Brain pericyte (primary cell): ENCODE measurements at places on chromosomes 5 and 9.

- no peak for DNase-seq
Observed at GRCh38 chr9:117304549-117304948, 110.3 kb downstream of the ASTN2 start.

DNA sequence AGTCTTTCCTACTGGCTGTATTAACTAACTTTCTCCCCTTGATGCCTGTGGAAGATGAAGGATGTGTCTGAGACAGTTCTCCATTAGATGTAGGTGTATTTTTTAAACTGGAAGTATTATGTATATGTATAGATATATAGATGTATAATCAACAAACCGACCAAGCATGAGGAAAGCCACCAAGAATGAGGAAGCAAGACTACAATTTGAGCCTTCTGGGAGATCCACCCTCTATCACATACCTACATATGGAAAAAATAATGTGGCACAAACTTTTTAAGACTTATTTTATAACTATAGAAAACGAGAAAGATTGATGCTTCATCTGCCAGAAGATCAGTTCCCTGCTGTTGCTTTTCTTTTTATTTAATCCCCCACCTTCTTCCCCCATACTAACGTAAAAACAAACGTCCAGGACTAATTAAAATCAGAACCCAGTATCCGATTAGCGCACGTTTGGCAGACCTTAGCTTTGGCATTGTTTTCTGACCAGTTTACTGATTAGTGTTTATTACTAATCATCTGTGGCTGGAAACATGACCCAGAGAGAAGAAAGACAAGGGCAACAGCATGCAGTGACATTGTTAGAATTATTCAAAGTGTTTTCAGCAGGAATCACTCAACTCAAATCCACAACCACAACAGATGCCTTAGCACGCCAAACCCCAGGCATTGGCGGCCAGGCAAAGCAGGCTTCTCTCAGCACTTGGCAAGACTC, 490.2 kb downstream of the EBF1 start:
- no peak for DNase-seq

GRCh38 chr5:56110646-56111403, 116.1 kb upstream of the IL6ST start:
- DNase-seq: no peak

DNA sequence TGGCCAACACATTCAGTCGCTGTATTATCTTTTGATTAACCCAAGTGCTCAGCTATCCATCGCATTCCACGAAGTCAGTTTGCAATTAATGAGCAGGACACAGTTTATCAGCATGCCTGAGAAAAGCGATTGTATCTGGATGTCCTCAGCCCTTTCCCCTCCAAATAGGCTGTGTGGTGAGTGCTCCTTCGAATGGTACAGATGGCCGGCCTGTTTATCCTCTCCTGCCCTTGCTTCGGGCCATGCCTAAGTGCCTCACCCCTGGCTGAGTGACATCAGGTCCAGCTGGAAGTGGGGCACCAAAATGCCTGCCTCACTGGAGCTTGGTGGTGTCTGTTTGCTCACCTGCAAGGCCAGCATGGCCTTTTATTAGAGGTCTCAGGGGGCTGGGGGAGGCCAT, 317.3 kb downstream of the GADD45G start:
- no peak for DNase-seq

DNA sequence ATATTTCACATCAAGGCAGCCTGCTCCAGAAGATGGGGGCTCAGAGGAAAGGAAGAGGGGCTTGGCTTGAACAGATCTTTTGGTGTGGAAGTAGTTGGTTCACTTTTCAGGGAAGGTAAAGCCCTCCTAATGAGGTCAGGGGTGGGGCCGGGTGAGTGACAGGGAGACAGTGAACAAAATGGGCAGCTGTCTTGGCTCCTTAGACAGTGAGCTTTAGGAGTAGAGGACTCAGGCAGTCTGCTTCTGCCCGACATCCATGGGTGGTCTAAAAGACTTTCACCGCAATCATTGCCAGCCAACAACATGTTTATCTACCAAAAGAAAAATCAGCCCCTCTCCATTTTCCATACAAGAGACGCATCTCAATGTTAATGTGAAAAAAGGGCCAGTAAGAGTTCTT, 241.0 kb downstream of the EBF1 start:
- no peak for DNase-seq

DNA sequence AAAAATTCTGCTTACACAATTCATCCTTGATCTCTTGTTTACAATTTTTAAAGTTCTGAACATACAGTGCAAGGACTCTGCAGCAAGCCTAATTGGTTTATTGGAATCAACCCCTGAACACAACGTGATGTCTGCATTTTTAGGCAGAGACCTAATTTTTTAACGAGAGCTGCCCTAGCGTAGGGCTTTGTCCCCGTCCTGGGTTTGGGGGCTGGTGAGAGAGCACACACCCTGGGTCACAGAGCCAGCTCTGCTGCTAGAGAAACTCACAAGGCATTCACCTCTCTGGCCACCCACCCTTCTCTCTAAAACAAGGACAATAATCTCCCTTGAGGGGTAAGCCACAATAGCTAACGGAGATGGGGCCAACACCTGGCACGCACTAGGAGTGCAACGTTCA, 28.2 kb downstream of the SH3PXD2B start:
- no peak for DNase-seq

GRCh38 chr5:172542651-172543131, 88.4 kb upstream of the SH3PXD2B start:
- no peak for DNase-seq

DNA sequence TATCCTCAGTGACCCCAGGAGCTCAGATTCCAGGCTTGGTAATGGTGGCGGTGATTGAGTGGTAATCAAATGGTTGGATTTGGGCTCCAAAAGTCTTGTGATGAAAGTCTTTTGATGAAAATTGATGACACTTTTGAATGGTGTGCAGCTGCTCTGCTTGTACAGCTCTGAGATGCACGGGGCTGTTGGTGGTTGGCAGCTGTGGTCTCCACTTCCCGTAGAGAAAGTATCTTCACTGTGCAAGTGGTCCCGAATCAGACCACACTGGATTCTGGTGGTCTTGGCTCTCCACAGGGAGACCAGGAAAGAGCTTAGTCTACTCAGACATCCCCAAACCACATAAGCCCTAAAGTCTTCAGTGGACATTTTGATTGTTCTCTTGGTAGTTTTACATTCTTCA, 96.6 kb downstream of the MARCHF11 start:
- DNase-seq: no peak

GRCh38 chr5:171268700-171269620, 40.1 kb upstream of the TLX3 start:
- no peak for DNase-seq

GRCh38 chr9:105030285-105030684, 102.3 kb upstream of the ABCA1 start:
- no peak for DNase-seq

DNA sequence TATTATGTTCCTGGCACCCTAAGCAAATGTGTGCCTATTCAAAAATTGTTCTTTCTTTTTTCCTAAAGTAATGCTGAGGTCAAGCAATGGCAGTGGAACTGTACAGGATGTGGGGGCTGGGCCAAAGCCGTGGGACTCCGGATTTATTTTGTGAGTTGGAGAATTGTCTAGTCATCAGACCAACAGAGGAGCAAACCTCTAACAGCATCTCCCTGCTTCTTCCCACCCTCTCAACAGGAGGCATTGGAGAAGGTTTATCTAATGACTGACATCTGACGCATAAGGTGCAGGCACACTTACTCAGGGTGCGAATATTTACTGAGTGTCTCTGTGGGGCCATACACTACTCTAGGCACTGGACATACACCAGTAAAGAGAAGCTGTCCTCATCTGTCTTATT, 38.6 kb downstream of the MARCHF11 start:
- DNase-seq: no peak

- DNase-seq: no peak
Observed at GRCh38 chr9:14356351-14357265, 42.7 kb upstream of the NFIB start.

DNA sequence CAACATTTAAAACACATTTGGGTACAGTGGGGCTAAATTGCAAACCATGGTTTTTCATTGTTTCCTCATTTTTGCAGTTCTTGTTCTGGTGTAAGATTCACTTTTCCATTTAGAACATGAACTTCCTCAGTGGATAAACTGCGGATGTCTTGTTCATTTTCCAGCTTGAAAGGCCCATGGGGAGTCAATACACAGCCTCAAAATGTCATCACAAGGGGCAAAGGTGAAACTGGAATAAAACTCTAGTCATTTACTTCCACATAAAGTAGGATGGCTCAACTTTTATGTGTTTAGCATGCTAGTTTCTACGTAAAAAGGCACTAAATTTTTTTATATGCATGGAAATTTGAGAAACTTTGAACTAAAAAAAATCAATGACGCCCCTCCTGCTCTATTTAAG, 718.8 kb downstream of the TLR4 start:
- no peak for DNase-seq

DNA sequence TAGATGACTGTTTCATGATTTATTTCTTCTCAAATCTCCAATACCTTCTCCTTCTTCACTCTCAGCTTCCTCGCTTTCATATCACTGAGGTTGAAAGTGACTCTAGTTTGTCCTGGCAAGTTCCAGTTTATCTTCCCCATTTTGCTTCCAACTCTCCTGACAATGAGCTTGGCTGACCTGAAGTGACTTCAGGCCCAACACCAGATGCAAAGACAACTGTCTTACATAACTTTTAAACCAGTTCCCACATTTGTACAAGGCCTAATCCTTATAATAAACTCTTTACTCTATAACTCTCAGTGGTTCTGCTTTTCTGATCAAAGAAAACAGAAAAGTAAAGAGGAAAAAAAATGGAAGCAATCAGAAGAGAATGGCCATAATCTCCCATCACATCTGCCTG, 22.0 kb downstream of the GNG10 start:
- DNase-seq: no peak

DNA sequence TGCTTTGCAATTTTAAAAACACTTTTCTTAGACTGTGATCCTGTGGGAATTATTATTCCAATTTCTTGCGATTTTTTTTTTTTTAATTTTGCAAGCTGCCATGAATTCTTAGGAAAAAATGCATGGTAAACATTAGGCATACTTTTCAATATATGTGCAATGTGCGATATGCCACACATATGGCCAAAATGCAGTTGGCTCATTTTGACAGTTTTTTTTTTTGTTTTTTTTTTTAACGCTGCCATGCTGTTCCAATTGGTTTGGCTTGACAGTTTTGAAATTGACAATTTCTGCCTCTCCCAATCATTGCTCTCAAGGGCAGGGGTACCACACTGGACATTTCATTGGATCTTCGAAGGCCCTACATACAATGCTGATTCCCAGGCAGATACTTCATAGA, 36.4 kb downstream of the DAPK1 start:
- DNase-seq: no peak

DNA sequence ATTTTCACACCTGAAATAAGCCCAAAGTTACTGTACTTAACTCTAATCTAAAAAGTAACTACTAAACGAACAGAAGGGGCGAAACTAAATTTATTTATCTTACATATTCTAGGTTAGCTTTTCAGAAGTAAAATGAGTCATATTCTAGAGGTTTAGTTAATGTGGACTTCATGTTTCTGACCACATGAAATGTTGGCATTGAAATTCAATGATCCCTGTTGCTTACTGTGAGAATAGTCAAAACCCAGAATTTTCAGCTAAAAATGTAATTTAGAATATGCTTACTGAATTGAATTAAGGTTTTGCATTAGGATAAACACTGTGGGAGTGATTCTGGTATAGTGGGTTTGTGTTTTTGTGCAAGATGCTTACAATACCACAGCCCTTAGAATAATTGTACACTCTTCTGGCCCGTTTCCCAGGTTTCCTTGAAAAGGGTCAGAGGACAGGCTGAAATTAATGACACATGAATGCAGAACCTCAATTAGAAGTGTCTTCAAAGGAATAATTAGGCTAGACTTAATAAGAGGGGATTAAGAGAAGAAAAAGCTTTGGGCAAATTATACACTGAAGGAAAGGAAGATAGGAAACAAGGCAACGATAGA, 1.4 kb upstream of the SNX18 start:
- no peak for DNase-seq

DNA sequence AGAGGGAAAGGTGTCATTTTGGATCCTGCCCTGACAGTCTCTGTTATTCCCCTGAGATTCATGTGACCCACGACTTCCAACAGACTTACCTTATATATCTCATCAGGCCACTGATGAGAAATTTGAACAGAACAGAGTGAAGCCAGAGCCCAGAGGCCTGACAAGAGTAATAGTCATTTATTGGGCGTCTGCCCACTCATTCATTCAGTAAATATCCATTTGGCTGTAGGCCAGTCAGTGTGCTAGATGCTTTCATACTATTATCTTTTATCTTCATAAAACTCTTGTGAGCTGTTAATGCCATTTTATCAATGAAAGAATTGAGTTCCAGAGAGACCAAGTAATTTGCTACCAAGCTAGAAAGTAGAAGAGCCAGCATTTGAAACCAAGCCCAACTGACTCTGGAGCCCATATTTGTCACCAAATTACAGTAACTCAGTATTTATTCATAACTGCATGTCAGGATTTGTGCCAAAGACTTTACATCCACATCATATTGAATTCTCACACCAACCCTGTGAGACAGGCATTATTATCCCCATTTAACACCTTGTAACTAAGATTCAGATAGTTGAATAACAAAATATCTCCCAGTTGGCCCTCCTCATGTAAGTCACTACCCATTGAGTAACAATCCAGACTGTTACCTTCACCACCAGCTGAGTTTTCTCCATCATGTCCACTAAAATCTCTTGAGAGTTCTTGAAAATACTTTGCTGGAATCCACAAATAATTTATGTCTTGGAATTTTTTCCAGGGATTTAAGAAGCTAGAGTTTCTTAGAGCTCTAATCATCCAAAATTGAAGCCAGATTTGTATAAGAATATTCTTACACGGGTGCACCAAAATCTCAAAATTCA, 2.5 kb downstream of the PTPDC1 start:
- DNase-seq: no peak

- peak; percentile 65 for DNase-seq
Observed at GRCh38 chr9:128733256-128733655, 9.3 kb upstream of the ZDHHC12 start.

DNA sequence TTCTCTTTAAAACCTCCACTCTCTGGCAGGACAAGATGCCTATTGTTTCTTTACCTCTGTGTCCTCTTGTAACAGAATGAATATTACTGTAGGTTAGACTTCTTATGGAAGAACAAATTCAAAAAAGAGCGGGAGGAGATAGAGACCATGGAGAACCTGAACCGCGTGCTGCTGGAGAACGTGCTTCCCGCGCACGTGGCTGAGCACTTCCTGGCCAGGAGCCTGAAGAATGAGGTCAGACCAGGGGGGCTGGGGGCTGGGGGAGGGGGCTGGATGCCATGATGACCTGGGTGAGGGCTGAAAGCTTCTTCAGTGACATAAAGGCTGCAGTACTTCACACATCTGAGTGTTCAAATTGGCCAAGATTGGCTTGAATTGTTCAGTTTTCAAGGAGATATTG, 61.4 kb downstream of the CFAP90 start:
- no peak for DNase-seq
